Left forelimb (tissue), 1 donor: ENCODE measurements at places on chromosomes 11 and 22.
A peak's percentile ranks its signal among the peaks of the same experiment; 100 is the strongest.

GRCh38 chr11:11998091-11998781 is 10.2 kb downstream of the DKK3 start:
- no peak for DNase-seq

GRCh38 chr22:46454504-46455269 is 82.7 kb downstream of the CELSR1 start:
- no peak for DNase-seq

GRCh38 chr11:28999620-29000019 is 891.4 kb downstream of the METTL15 start:
- DNase-seq = no peak

DNA sequence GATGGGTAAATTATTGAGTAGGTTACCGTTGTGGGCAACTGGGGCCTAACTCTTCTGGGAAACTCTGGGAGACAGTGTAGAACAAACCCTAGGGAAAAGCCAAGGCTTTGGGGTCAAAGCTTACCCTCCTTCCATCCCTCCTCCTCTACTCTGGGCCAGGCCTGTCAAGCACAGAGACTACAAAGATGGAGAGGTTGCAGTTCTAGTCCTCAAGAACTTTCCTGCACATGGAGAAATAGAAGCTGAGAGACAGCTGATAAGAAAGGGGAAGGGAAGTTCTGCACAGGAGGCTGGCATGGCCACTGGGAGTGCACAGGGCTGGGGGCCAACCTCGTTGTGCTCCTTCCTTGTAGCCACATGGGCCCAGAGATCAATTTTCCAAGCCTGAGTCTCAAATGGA is 67.2 kb upstream of the ALX4 start:
- no peak for DNase-seq

DNA sequence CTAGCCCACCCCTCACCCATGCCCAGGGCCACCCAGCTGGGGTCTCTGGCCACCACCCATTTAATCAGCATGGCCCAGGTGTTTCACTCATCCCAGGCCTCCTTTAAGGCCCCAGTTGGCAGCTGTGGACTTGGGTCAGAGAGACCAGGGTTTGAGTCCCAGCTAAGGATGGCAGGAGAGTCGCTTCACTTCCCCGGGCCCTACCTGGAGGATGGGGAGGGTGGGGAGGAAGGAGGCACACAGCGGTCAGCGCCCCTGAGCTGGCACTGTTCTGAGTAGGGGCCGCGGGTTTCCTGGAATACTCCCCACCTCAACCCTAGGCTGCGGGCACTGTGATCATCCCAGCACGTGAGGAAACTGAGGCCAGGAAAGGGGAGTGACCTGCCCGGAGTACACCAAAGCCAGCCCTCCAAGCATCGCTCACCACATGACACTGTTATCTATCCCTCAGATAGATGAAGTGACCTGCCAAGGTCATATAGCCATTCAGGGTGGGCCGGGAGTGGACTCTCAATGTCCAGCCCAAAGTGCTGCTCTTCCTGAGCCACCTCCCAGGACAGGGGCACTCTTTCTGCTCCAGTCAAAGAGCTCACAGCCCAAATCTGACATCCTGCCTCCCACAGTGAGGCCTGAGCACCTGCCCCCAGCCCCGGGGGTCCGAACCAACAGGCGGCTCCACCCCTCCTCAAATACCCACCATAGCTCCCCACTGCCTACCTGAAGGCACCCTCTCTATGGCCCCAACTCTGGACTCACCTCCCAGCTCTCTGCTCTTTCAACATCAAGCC is 3.4 kb upstream of the ATP5MGL start:
- DNase-seq = no peak

DNA sequence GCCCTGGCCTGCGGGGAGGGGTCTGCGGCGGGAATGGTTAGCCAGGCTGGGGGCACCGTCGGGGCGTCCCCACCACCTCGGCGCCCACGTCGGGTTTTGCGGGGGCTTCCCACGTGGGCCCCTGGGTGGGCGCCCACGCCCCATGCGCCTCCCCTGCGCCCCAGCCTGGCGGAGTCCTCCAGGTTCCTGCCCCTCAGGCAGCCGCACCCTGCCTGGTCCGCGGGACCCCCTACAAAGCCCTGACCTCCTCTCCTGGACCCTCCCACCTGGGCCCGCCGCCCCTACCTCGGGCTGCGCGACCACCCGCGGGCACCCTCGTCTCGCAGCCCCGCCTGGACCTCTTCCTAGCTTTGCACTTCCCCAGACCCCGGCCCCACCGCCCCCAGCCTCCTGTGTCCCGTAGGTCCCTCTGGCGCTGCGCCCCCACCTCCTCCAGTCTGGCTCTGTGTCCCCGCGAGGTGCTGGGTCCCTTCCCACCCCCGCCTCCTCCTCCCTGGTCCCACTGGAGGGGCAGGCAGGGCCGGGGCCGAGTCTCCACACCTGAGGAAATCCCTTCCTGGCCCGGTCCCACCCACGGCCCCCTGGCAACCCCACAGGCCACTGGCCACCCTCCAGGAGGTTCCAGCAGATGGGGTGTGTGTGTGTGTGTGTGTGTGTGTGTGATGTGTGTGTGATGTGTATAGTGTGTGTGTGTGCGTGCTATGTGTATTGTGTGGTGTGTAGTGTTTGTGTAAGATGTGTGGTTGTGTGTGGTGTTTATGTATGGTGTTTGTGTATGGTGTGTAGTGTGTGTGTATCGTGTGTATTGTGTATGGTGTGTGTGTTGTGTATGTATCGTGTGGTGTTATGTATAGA is 11.8 kb downstream of the PIM3 start:
- DNase-seq = peak; percentile 57

DNA sequence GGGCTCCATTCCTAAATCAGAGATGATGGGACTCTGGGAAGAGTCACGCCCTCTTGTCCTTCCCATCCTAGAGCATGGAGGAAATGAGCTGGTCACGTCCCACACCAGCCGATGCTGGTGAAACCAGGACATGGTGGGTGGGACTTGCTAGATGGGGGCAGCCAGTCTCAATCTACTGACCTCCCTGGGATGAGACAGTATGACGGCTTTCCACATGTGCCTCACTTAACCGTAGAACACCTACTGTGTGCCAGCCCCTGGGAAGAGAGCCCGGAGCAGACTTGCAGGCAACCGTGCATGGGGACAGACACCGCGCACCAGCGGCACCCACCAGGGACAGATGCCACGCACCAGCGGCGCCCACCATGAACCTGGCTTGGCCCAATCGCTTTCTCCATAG is 3.8 kb downstream of the OSBPL5 start:
- no peak for DNase-seq

DNA sequence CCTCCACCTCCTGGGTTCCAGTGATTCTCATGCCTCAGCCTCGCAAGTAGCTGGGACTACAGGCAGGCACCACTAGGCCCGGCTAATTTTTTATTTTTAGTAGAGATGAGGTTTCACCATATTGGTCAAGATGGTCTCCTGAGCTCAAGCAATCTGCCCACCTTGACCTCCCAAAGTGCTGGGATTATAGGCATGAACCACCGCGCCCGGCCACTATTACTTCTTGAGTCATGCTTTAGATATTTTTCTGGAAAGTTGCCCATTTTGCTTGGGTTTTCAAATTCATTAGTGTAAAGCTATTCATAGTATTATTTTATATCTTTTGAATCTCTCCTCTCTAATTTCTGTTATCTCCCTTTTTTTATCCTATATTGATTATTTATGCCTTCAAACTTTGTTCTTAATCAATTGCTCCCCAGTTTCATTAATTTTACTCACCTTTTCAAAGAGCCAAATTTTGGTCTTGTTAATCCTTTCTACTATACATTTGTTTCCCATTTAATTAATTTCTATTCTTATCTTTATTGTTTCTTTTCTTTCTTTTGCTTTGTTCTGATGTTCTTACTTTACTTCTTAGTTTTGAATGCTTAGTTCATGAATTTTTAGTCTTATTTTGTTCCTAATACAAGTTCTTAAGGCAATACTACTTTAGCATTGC is 10.3 kb upstream of the RAC2 start:
- no peak for DNase-seq

DNA sequence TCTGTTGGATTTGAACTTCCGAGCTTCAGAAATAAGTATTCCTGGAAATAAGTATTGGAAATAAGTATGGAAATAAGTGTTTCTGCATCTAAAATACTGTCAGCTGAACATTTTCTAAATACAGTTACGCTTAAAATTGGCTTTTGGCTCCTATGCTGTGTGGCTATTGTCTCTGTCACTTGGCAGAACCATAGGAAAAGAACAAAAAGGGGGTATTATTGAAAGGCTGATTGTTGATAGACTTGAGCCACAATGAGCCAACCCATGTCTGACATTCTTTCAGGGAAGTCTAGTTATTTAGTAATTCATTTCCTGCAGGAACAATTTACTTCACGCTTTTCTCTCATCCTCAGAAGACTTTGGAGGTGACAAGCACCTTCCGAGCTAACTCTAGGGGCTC is 32.5 kb upstream of the LARGE1 start:
- DNase-seq = no peak

- no peak for DNase-seq
Observed at GRCh38 chr11:17379383-17380180, 8.9 kb downstream of the KCNJ11 start.

DNA sequence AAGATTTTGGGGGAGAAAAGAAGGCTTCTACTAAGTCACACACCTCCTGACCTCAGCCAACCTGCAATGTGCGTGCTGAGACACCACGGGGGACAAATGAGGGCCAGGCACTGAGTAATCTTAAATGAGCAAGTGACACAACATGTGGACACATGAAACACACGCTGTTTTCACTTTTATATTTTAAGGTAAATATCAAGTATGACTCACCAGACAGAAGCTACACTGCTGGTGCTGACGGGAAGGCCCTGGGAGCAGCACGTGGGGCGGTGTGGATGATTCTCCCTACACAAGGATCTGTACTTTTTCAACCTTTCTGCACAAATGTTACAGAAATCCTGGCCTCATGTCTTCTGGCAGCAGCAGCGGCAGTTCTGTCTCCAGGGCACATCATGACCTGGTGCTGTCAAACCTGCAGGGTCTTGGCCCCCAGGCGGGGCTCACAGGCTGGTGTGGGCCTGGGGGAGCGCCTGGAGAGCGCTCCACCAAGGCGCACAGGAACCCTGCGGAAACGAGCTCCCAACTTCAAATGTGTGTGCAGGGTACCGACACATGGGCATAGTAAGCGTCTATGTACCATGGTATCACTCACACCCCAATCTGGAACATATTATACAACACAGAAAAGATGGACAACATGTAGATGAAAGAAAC is 61.7 kb downstream of the DGCR2 start:
- no peak for DNase-seq

GRCh38 chr11:40732132-40732531 is 727.3 kb downstream of the LRRC4C start:
- no peak for DNase-seq

- no peak for DNase-seq
Observed at GRCh38 chr11:130124096-130124495, 35.5 kb upstream of the ST14 start.

DNA sequence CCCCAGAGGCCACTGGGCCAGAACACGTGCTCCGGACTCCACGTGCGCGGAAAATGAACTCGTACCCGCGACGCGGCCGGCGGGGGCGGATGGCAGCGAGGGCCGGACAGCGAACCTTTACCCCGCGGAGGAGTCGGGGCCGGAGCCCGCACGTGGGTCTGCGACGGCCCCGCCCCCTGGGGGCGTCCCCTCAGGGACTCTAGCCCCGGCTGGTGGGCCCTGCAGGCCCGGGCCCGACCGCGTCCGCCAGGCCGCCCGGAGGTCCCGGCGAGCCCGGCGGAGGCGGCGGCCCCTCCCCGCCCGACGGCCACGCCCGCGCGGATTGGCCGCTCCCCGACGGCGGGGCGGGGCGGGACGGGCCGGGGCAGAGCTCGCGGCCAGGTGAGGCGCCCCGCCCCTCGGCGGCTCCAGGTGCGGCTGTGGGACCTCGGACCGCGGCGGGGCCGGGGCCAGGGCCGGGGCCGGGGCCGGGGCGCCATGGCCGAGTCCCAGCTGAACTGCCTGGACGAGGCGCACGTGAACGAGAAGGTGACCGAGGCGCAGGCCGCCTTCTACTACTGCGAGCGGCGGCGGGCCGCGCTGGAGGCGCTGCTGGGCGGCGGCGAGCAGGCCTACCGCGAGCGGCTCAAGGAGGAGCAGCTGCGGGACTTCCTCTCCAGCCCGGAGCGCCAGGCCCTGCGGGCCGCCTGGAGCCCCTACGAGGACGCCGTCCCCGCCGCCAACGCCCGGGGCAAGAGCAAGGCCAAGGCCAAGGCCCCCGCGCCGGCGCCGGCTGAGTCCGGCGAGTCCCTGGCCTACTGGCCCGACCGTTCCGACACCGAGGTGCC is at the start of gene FAM83F:
TSS of gene FAM83F (plus strand) at position 389 of the 827 bp plus-strand sequence. CDS start at position 478, 89 bp downstream.
- no peak for DNase-seq

- DNase-seq = no peak
Observed at GRCh38 chr11:85379066-85379465, 248.1 kb downstream of the DLG2 start.

DNA sequence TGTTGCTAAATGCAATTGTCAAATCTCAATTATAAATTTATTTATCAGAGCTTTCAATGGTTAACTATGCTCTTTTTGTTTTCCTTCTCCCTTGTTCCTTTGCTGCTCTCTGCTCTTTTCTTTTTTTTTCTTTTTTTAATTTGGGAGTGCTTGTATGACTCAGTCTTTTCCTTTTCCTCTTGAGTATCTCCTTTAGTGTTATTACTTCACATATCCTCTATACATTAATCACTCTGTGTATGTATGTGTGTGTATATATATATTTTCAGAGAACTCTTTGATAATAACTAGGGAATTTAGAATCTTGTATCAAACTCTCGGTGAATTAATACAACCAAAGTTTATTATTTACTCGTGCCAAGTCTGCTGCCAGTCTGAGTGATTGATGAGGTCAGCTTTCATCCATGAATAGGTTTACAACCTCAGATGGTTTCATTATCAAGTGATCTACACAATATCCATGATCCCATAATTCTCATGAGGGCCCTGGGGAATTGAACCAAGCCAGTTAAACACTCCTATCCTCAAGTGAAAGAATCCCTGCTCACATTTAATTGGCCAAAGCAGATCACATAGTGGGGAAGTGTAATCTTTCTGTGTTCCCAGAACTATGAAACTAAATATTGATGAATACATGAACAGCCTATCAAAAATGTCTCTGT is 743.4 kb upstream of the CNTN5 start:
- DNase-seq = no peak

- DNase-seq = no peak
Observed at GRCh38 chr22:27110665-27111451, 453.5 kb downstream of the MIAT start.

- no peak for DNase-seq
Observed at GRCh38 chr11:15055620-15056356, 17.6 kb upstream of the CALCB start.

- DNase-seq = no peak
Observed at GRCh38 chr11:45155058-45155551, 8.7 kb downstream of the PRDM11 start.

- no peak for DNase-seq
Observed at GRCh38 chr11:107860688-107861087, 2.1 kb upstream of the SLC35F2 start.

DNA sequence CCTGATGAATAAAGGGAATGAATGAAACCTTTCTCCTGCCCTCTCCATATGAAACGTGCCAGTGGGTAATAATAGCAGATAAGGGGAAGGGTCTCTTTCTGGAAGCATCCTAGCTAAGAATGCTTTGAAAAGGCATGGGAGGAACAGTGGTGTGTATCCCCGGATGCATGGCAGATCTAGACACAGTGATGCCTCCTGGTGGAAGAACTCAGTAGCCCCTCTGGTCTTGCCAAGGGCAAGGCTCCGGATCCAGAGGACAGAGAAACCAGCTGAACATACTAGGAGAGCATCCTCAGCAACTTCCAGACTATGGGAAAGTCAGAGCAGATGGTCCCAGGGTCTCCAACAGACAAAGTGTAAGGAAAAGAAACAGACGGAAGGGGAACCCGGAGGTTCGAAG is 6.4 kb downstream of the BAIAP2L2 start:
- DNase-seq = no peak

- peak; percentile 84 for DNase-seq
Observed at GRCh38 chr22:23178512-23179254, 1.6 kb upstream of the BCR start.
